ENCODE measurements at places on chromosomes 2 and 18.

DNA sequence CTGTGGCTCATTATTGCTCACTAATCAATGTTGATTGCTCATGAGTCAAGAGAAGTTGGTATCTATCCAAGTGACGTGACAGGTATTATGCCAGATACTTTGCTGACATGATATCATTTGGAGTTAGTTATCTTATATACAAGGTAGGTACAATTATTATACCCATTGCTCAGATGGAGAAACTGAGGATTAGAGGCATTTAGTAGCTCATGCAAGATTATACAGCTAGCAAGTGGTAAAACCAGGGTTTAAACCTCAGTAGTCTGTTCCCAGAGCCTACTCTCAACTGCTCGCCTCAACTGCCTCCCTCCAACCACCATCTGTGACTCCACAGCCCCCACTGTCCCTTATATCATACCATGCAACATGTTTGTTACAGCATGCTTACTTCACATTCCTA, 6.1 kb downstream of the FIGLA start:
- DNase-seq = no peak

DNA sequence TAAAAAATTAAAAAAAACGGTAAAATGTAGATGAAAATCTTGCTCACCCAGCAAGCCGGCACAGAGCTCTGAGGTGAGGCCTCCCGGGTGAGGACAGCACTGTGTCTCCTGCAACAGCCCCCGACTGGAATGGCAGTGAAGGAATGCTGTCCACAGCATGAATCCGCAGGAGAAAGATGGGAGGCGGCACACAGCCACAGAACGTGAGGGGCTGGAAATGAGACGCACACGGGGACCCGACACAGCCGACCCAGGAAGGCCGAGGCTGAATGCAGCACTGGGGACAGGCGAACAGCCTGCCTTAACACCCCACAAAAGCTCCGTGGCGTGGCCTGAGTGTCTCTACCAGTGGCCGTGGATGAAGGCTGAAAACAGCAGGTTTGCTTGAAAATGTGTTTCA, 34.7 kb downstream of the BOK start:
- no peak for DNase-seq

GRCh38 chr2:223467196-223467595, 135.0 kb downstream of the SCG2 start:
- no peak for DNase-seq

GRCh38 chr2:86747711-86748639, 27.9 kb downstream of the RMND5A start:
- peak; percentile 88 for DNase-seq

Measured in astrocyte of the spinal cord (primary cell).